ENCODE measurements at places on chromosomes 16 and 17.

DNA sequence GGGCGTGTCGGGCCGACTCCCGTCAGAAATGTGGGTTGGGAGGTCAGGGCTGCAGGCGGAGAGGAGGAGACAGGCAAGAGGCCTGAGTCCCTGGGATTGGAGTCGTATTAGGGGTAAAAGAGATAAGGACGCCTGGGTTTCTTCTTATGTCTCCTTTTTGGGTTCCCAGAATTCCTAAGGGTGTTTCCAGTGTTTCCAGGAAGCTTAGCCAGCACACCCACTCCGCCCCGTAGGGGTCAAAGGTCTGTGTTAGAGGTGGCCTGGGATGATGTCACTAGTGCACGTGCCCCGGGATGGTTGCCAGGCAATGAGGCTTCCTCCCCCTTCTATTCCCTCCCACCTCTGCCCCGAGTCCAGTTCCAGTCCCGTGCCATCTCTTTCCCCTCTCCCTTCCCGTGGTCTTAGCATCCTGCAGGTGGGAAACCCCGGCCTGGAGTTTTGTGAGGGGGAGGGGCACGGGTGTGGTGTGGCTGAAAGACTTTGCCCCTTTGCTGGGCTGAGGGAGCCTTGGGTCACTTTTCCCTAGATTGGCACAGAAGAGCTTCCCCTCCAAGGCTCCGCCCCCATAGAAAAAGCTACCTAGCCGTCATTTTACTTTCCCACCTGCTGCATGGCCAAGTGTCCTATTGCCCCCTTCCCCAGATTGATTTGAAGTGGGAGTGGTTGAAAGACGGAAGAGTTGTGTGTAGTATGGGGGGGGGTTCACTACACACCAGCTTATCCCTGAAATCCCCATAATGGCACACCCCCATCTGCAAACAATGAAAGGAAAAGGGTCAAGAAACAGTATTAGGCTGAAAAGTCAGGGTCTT, 2.8 kb downstream of the KDM6B start:
- DNase-seq = peak; percentile 99

- DNase-seq = no peak
These were observed 3.2 kb downstream of the ZC3H7A start for GRCh38 chr16:11793840-11794239.

DNA sequence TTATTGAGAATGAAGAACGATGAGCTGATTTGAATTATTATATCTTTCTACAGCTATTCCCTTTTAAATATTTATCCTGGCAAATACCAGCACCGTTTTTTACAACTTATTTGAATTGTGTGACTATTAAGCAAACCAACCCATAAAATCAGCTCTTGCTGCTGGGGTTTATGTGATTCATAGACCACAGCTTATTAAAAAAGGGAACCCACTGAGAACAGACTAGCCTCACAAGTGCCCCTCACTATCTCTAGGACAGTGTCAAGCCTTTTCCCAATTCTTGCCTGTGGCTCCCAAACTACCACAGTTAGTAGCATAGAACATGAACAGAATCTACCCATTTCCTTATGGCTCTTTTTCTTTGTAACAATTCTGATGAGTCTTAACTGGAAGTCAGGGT, 6.1 kb upstream of the LIG3 start:
- no peak for DNase-seq

- DNase-seq = peak; percentile 15
These were observed 117.0 kb downstream of the METRNL start for GRCh38 chr17:83196366-83196765.
